T follicular helper cell (primary cell): ENCODE measurements at places on chromosomes 3 and 15.
A peak's percentile ranks its signal among the peaks of the same experiment; 100 is the strongest.

- no peak for DNase-seq
These were observed 534.1 kb upstream of the KCNMB2 start for GRCh38 chr3:178002113-178002512.

- DNase-seq: no peak
These were observed 493.4 kb upstream of the TGFBR2 start for GRCh38 chr3:30112902-30113484.

GRCh38 chr3:196140224-196140623 is 58.3 kb upstream of the TFRC start:
- DNase-seq: no peak

DNA sequence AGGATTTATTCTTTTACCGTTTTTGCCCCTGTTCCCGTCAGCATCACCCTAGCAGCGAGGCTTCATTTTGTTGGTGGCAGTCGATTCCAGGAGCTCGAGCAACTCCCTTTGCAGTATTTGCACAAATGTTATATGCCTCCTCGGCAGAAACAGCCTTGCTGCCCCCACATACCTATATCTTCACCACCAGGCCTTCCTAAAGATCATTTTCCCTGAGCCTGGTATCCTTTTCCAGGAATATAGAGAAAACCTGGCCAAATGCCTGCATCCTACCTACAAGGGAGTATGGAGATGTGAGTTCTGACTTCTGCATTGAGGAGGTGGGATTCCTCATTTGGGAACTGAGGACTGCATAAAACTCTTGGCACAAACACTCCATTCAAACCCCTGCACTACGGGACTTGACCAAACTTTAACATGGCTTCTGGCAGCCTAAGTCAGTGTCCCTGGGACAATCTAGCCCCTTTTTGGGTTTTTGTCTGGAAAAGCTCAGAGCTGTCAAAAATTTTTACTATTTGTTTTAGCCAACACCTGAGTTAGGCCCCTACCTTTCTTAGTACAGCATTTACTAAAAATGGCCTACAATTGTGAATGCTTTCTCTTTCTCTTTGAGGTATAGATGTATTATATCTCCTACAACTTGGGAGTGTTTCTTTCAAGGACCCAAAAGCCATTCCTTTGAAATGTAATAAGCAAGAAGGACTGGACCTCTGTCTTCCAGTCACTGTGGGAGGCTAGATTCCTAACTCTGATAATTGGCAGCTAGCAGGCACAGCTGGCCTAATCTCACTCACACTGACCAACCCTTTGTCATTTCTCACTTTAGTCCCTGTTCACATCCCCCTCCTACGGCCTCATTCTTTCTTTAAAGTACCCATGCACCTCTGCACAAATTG is 12.1 kb upstream of the UBE2Q2 start:
- DNase-seq: no peak

GRCh38 chr3:190645932-190646460 is 132.1 kb downstream of the IL1RAP start:
- no peak for DNase-seq

DNA sequence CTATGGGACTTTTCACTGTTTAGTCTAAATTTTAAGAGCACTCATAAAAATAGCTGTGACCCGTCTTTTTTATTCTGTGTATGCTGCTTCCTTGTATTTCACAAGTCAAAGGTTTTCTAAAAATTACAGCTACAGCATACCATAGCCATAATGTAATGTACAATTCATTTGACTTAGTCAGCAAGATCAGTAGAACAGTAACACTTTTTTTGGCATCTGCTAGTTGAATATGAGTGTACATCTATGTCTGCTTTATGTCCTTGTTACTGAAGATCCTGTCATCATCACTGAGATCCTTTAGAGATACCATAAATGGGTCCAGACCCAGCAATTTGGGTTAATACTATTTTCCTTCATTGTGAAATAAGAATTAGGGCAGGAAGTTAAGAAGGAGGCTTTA is 42.2 kb downstream of the CMSS1 start:
- DNase-seq: no peak

DNA sequence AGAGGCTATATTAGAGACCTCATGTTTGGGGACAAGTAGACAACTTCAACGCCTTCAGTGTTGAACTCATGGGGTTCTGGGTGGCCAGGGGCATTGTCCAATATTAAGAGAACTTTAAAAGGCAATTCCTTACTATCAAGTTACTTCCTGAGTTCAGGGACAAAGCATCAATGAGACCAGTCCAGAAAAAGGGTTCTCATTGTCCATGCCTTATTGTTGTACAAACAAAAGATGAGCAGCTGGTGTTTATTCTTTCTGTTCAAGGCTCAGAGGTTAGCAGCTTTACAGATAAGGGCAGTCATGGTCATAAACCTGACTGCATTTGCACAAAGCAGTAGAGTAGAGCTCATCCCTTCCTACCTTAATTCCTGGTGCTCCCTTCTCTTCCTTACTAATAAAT is 18.5 kb upstream of the PDHB start:
- no peak for DNase-seq

- DNase-seq: no peak
These were observed 405.0 kb upstream of the TPM1 start for GRCh38 chr15:62637574-62637897.

- no peak for DNase-seq
These were observed 103.5 kb downstream of the CHSY1 start for GRCh38 chr15:101148166-101148880.

- DNase-seq: no peak
These were observed 43.0 kb downstream of the ZBTB38 start for GRCh38 chr3:141411251-141411771.

GRCh38 chr3:129317014-129317771 is 38.5 kb downstream of the HMCES start:
- no peak for DNase-seq

DNA sequence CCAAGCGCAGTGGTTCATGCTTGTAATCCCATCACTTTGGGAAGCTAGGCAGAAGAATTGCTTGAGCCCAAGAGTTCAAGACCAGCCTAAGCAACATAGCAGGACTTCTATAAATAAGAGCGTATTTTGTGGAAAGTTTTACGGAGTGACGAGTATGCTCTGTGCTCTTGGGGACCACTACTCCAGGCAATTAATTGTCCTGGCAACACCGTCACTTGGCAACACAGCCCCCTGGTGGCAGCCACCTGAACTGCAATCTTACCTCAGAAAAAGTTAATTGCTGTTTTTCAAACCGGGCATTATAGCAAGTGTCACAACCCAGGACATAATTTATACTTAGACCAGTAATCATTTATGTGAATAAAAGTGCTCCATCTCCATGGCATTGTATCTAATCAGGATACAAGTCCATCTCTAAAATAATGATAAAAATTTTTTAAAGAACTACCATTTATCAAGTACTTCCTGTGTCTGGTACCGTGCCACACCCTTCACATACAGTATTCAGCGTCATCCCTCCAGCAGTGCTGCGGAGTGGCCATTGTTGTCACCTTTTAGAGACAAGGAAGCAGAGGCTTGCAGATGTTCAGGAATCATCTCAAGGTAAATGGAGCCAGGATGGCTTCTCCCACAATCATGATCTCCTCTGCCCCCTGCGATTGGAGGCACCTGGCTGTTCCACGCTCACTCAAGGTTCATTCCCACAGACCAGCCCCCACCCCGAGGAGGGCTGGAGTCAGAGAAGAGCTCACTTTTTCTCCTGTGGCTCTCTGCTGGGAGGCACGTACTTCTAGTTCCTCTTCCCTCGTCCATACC is 34.5 kb downstream of the PLA2G4D start:
- DNase-seq: peak; percentile 51

GRCh38 chr15:65305150-65305758 is 777 bp downstream of the RNU5B-1 start:
- no peak for DNase-seq

DNA sequence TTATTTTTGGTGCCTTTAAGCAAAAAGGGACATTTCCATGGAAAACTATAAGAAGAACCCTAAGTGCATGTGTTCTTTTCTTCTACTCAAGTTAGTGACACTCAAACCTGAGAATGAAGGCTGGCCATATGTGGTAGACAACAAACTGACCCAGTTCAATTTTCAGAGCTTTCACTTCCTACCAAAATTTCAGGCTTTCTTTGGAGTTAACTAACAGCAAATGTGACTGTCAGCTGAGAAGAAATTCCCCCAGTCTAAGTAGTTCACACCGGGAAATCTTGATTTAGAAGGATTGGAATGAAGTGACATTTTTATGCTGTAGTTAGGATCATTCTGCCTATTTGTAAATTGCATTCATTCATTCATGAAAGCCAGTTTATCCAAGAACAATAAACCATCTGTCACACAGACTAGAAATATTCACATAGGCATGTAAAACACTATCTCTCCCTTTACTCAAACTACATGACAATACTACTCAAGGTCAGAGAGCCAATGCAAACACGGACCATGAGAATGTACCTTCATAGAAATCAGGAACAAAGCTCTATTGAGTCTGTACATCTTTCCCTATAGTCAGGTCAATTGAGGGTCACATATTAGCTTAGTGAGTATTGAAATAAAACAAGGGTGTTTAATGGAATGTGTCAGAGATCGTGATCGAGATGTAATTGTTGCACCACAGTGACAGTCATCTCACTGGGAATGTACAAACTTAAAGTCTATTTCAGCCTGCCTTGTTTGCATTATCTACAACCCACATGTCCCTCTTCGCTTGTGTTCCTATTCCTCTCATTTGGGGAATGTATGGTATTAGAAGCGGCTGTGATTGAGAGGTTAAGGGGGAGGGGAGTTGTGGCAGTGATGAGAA is 113.8 kb upstream of the TGFBR2 start:
- no peak for DNase-seq

DNA sequence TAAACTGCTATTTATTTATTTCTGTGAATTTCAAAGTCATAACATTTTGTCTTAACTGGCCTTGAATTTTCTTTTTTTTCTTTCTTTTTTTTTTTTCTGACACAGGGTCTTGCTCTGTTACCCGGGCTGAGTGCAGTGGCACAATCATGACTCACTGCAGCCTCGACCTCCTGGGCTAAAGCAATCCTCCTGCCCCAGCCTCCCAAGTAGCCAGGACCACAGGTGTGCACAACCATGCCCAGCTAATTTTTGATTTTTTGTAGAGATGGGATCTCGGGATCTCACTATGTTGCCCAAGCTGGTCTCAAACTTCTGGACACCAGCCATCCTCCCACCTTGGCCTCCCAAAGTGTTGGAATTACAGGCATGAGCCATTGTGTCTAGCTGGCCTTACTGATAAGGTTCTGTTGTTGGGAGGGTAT is 77.4 kb upstream of the TNFSF10 start:
- DNase-seq: no peak

GRCh38 chr15:85858586-85859375 is 64.1 kb upstream of the KLHL25 start:
- DNase-seq: peak; percentile 64

DNA sequence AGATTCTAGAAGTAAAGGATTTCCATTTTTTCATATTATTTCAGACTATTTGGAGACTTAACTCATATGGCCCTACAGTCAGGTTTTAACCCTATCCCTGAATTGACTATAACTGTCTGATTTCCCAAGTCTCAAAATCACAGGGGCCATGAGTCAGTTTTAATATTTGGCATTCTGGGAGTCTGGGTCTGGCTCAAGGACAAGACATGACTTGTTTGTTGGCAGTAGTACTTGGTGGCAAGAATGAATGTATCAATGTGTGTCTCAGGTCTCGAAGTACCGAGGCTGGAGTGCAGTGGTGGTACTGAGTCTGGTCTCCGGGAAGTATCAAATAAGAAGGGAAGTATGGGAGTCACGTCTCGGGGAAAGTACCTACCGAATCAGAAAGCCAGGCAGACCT is 10.8 kb downstream of the UMPS start:
- DNase-seq: no peak

- no peak for DNase-seq
These were observed 148.0 kb upstream of the STRIT1 start for GRCh38 chr3:155441506-155441905.

- no peak for DNase-seq
These were observed 4.5 kb downstream of the LRRC31 start for GRCh38 chr3:169865176-169865767.

DNA sequence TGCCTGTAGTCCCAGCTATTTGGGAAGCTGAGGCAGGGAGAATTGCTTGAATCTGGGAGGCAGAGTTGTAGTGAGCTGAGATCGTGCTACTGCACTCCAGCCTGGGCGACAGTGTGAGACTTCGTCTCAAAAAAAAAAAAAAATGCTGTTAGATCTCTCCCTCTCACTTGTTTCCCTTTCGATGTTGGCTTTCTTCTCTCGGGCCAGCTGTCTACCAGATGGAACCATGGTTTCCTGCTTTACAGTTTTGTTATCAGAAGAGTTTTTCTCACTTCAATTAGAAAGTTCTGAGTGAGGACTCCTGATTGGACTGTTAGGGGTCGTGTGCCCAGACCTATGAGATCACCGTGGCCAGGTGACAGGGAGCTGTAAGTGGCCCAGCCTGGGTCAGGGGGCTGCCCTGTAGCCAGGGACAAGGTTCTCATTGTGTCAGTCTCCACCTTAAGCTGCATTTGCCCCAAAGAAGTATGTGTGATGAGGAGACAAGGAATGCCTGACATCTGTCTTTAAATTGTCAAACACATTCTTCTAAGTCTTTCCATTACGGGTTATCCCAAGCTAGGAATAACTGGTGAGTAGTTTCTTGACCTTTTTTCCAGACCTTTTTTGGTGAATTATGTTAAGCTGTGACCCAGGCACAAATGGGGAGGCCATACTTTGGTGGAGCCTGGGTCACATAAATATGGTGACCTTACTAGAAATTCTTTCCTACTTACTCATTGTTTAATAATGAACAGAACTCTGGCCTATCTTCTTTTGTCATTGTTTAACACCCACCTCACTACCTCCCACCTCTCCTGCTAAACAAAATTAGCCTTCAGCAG is 25.2 kb downstream of the SNAPC5 start:
- DNase-seq: peak; percentile 18

DNA sequence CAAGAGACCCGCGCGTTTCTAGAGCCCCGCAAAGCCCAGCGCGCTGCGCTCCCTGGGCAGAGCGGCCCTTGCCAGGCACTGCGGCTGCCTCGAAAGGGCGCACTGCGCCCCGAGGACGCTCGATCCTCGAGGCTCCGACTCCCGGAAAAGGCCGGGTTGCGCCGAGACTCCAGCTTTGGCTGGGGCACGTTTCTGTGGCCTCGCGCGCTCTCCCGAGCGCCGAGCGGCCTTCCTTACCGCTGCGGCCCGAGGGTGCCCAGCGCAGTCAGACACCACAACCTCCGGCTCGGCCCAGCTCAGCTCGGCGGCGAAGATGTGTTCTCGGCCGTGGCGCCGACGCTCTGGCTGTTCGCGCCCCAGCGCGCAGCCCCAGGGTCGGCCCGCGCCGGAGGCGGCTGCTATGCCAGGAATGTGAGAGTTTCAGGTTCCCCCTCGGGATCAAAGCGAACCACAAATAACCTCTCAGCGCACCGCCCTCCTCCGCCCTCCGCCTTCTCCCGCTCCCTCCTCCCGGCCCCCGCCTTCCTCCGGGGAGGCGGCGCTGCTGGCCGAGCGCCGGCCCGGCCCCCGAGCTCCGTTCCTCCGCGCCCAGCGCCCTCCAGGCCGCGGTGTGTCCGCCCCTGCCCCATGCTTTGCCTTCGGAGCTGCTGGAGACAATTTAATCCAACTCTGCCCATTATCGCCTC is at the start of gene AMOTL2:
Gene AMOTL2 (minus strand): TSS at position 343 of the 686 bp plus-strand sequence. CDS start 3,014 bp downstream, outside the sequence.
- DNase-seq: no peak

- no peak for DNase-seq
These were observed 9.9 kb downstream of the RBP1 start for GRCh38 chr3:139529662-139530061.
